ENCODE measurements at places on chromosomes 1 and 21.

DNA sequence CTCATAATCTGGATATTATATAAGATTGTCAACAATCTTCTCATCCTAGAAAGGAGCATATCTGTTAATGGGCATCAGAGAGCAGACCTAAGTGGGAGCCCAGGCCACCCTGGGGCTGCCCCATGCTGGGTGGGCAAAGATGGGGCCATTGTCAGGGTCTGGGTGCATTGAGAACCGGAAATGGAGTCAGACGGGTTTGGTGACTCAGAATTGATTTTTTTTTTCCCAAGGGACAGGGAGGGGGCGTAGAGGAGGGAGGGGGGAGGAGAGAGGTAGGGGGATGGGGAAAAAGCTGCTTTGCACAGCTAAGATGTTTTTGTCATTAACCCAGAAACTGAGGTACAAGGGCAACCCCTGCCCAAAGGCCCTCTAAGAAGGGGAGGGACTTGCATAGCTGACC, 1.3 kb downstream of the ATXN7L2 start:
- no peak for DNase-seq

GRCh38 chr1:37616330-37616729, 18.4 kb downstream of the RSPO1 start:
- DNase-seq: no peak

DNA sequence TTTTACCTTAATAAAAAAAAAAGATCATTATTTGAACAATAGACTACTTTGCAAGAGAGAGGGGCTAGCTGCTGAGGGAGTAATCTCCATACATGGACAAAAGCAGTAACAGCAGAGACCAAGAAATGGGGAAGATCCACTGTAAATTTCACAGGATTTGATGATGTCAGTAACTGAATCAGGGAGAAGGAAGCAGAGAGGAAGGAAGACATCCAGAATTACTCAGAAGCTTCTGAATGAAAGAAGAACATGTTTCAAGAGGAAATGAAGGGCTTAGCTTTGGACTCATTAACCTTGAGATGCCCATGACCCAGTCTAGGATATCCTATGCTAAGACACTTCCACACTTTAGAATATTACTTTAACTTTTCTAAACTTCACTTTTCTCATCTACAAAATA, 60.4 kb downstream of the SLC44A5 start:
- no peak for DNase-seq

GRCh38 chr1:167689567-167689920, 32.2 kb upstream of the MPZL1 start:
- DNase-seq: no peak

DNA sequence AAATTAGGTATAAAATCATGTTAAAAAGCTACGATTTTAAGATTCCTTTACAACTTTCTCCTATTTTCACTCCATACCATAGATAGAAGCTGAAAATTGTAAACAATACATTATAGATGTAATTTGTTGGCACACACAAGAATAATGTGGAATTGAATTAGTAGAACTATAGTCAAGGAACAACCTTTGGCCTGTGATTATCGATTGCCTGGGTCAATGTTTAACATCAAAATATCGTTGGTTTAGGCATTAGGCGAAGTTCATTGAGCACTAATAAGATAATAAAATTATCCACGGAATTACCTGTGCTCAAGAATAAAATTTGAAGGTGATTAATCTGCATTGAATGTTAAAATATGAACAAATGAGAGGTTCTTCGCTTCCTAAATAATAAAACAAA, 455.1 kb upstream of the ZP4 start:
- DNase-seq: no peak

GRCh38 chr1:157095551-157095950, 4.1 kb downstream of the ETV3L start:
- no peak for DNase-seq
